Uterus (tissue), 4 donors: ENCODE measurements at places on chromosomes 5 and 9.

- DNase-seq, result no peak
Measured at GRCh38 chr9:15240927-15241326, 66.1 kb downstream of the TTC39B start.

GRCh38 chr9:14418301-14418940 is 104.5 kb upstream of the NFIB start:
- DNase-seq, result no peak

GRCh38 chr5:115168829-115169486 is 750 bp downstream of the TRIM36 start:
- no peak for DNase-seq

GRCh38 chr9:87517732-87518131 is 20.1 kb downstream of the DAPK1 start:
- DNase-seq, result no peak

GRCh38 chr9:127444283-127444920 is 6.8 kb downstream of the RPL12 start:
- no peak for DNase-seq

DNA sequence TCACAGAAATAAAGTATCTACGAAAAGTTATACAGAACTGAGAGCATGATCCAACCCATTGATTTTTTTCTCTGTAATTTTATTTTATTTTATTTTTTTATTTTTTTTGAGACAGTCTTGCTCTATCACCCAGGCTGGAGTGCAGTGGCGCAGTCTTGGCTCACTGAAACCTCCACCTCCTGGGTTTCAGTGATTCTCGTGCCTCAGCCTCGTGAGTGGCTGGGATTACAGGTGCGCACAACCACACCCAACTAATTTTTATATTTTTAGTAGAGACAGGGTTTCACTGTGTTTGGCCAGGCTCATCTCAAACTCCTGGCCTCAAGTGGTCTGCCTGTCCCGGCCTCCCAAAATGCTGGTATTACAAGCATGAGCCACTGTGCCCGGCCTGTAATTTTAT is 107.3 kb downstream of the VPS13A start:
- no peak for DNase-seq
